ENCODE measurements at places on chromosomes 3 and 15.

DNA sequence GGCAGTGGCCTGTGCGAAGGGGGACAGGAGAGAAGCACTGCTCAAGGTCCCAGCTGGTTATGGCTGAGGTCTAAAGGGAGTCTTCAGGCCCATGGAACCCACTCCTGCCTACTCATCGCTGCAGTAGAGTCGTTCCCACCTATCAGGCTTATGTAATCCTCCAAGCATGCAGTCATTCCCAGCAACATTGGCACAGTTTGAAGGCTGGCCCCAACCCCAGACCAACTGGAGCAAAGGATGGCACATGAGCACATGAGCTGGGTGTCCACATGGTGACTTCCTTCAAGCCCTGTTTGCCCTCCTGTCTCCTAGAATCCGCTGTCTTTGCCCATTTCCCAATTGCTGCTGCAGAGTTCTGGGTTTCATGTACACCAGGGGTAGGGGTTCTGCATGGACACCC is 60.5 kb upstream of the FGD5 start:
- no peak for DNase-seq

DNA sequence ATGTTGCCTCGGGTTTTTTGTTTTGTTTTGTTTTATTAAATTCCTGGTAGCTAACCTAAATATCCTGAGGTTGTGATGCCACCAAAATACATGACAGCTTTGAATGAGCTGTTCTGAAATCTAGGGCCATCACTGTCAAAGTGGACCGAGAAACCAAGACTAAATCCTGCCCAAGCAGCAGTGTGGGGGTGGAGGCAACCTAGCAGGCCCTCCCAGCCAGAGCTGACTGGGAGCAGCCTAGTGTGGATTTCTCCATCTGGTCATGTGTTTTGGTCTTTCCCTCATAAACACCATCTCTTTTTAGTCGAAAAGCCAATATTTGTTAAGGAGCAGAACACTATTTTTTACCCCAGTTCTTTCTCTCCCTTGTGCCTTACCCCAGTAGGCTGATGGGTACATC is 52.2 kb downstream of the LARS2 start:
- DNase-seq, result no peak

DNA sequence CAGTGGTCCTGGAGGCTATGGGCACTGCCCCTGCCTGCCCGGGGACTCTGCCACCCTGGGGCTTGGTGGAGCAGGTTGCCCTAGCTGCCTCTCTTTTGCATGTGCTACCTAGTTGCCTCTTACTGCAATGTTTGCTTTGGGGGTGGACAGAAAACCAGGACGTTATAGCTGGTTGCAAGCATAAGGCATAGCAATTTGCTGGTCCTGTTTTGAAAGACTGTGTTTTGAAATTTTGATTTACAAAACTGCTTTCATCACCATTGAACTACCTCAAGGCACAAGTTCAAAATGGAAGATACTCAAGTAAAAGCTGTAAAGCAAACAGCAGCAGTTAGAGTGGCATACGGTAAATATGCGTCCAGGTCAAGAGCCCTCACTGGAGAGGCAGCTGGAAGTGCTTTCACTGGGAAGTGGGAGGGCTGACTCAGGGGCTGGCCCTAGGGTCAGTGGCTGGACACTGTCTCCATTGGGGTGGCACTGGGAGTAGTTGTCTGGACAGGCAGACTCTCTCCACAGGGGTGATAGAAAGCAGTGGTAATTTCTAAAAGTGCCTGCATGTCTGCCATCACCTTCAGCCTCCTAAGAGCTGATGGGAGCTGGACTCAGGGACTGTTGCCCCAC is 138.1 kb downstream of the CHDH start:
- no peak for DNase-seq

DNA sequence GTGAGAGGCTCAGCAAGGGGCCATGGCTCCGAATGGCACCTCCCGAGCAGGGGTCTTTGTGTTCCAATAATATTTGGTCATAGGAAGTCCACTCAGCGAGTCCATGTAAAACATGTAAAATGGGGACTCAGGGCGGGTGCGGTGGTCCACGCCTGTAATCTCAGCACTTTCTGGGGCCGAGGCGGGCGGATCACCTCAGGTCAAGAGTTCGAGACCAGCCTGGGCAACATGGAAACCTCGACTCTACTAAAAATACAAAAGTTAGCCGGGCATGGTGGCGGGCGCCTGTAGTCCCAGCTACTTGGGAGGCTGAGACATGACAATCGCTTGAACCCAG is 26.4 kb downstream of the EFCC1 start:
- DNase-seq, result no peak
